Activated naive CD8-positive, alpha-beta T cell treated with anti-CD3 and anti-CD28 coated beads, Interleukin-2, amount 10 ng/mL, durations not matched to agents 7 days and 5 days (primary cell): ENCODE measurements at places on chromosomes 3 and 15. TPM values are rescaled to one million over a fixed set of nuclear protein-coding genes. Genes with fewer than 3 reads are reported as not detected.

Gene RAD18
- total RNA-seq, result 30.9 TPM

Gene BCL2A1
- 34.6 TPM for total RNA-seq

DNA sequence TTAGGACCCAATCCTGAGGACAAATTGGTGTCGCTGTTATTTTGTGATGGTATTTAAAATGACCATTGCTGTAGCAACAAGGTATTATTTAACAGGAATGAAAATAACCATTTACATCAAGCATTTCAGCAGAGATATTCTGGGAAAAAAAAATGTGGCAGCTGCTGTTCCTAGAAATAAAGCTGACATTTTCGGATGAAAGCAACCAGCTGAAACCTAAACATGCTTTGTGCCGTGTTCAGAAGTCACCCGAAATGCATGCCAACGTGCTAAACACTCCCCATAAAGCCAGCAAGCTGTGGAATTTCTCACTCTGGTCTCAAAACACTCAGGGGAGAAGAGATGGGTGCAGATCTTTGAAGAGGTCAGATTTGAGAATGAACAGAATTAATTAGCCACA, 31.5 kb upstream of the TAFA4 start:
- DNase-seq, result no peak

DNA sequence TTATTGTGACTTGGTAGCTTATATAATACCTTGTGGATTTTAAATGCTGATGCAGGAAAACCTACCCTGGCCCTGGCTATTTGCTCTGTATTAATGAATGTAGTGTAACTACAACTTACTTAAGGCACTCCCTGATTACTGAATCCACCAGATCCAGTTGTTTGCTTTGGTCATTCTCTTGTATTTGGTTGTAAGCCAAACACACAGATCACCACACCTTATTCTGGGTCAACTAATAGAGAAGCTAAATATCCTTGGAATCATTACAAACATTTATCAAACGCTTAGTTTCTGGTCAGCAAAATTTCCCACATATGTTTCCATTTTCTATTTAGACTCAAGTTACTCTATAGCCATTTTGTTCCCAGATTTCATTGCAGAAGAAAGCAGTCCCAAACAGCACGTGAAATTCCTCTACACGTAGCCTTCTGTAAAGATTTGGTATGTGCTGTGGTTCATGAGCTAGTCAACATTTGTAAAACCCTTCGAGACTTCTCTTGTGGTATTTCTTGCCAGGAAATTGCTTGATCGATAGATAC, 322.6 kb downstream of the MEX3B start:
- DNase-seq, result no peak

DNA sequence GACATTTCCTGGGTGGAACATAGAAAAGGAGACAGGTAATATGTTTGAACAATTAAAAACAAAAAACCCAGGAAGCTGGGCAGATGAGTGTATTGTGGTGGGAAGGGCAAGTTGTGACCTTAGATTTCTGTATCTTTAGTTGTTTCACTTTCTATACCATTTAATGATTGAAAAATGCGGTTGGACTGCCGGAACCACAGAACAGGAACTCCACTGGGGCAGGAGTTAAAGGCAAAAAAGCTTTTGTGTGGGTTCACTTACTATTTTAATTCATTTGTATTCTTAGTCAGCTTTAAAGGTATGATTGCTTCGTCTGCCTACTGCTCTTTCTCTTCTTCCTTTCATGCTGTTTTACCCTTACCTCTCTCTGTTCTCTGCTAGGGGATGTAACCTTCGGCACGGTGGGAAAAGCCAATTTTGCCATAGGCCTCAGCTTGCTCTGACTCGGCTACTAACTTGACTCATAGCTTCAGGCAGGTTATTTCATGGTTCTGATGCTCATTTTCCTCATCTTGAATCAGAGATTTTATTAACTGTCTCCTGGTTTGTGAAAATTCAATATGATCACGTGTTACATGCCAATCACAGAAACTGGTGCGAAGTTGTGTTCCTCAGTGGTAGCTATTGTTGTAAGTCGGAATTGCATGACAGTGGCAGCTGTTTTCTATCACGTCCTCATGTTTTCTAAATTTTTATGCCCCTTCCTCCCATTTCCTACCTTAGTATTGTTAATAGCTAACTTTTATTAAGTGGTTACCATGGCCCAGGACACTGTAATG, 1.6 kb upstream of the MCTP2 start:
- DNase-seq, result no peak

DNA sequence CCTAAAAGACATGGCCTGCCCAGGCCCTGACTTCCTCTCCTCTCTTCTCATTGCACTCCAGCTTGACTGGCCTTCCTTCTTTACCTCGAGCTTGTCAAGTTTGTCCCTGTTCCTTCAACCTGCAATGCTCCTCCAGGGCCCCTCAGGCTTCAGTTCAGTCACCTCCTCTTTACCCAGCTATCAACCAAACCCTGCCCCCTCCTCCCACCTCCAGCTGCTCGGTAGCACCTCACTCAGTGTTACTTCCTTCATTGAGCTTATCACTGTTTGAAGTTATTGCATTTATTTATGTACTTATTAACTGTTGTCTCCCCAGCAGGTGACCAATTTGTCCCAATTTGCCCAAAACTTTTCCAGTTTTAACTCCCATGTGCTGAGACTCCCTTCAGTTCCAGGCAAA, 95.8 kb upstream of the UBE2E1 start:
- no peak for DNase-seq

DNA sequence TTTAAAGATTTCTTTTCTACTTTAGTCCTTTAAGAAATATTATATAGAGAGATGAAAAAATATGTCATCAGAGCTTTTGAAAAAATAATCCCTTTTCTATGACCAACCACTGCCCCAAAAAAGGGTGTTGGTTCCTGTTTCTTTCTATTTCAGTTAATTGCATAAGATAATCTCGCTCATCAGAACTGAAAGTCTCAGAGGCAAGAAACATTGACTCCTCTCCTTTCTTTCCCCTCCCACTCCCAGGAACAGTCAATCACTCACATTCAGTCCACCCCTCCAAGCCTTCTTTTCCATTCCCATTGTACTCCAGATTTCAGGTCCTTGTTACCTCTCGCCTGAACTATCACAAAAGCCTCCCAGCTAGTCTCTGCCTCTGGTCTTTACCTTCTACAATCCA, 153.7 kb upstream of the ABI3BP start:
- no peak for DNase-seq

GRCh38 chr3:42900226-42901072, 5.5 kb upstream of the ZNF662 start:
- no peak for DNase-seq

GRCh38 chr3:40996382-40996781, 202.9 kb upstream of the CTNNB1 start:
- DNase-seq, result no peak

DNA sequence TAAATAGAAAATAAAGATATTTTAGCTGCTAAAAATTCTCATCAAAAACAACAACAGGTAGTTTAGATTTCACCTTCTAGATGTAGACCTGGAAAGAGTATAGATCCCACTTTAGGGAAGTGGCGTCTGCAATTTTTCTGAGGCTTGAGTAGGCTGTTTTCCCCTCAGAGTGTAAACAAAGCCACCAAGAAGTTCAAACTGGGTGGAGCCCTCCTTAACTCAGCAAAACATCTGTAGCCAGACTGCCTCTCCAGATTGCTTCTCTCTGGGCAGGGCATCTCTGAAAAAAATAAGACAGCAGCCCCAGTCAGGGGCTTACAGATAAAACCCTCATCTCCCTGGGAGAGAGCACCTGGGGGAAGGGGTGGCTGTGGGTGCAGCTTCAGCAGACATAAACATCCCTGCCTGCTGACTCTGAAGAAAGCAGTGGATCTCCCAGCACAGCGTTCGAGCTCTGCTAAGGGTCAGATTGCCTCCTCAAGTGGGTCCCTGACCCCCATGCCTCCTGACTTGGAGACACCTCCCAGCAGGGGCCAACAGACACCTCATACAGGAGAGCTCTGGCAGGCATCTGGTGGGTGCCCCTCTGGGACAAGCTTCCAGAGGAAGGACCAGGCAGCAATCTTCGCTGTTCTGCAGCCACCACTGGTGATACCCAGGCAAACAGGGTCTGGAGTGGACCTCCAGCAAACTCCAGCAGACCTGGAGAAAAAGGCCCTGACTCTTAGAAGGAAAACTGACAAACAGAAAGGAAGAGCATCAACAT, 259.6 kb downstream of the STXBP5L start:
- no peak for DNase-seq

- DNase-seq, result no peak
Measured at GRCh38 chr3:52915294-52915693, 17.9 kb upstream of the STIMATE start.

- DNase-seq, result no peak
Measured at GRCh38 chr15:51267051-51267702, 71.2 kb downstream of the CYP19A1 start.

- DNase-seq, result no peak
Measured at GRCh38 chr3:12896063-12896985, 55.0 kb upstream of the RPL32 start.
